Kidney glomerular epithelial cell (primary cell): ENCODE measurements at places on chromosomes 12 and 14.

DNA sequence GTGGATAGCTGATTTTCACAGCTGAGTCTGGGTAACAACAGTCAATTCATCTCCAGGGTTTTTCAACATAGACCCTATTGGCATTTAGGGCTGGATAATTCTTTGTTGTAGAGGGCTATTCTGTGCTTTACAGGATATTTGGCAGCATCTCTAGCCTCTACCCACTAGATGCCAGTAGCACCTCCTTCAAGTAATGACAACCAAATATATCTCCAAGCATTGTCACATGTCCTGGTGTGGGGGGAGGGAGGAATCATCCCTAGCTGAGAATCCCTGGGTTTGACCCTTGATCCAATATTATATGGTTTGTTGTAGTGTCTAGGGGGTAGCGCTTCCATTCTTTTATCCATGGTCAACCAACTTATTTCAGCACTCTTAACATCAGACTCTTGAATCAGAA lies 157.2 kb downstream of the ANO4 start:
- no peak for DNase-seq

DNA sequence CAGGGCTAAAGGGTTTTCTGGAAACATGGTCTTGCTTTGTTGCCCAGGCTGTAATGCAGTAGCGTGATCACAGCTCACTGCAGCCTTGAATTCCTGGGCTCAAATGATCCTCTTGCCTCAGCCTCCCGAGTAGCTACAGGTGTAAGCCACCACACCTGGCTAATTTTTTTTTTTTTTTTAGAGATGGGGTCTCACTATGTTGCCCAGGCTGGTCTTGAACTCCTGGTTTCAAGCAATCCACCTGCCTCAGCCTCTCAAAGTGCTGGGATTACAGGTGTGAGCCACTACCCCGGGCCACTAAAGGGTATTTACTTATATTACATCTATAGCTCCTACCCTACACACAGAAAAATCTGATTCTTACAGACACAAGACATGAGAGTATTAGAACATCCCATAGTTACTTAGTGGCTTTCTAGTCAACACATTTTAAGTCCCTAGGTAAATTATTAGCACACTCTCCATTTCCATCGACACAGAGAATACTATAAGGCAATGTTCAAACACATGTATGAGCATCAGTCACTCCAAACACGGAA lies 6.2 kb upstream of the DCAF11 start:
- no peak for DNase-seq

GRCh38 chr14:29926701-29927375 lies 809 bp downstream of the PRKD1 start:
- no peak for DNase-seq

- no peak for DNase-seq
These were observed 6.5 kb upstream of the TMBIM4 start for GRCh38 chr12:66176105-66176900.

DNA sequence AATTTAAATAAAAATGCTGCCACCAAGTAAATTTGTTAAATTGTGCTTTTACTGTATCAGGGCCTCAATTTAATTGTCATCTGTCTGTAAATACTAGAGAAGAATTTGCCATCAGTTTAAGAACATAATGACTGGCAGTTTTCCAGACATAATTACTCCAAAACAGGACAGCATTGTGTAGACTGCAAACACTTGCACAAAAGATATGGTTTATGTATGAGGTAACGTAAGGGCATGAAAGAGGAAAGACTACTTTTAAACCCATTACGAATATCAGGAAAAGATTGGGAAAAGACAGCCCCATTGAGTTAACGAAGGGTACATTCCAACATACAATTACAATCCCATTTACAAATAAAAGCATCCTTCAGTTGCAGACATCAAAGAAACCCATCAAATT lies 59.8 kb upstream of the KRR1 start:
- no peak for DNase-seq

DNA sequence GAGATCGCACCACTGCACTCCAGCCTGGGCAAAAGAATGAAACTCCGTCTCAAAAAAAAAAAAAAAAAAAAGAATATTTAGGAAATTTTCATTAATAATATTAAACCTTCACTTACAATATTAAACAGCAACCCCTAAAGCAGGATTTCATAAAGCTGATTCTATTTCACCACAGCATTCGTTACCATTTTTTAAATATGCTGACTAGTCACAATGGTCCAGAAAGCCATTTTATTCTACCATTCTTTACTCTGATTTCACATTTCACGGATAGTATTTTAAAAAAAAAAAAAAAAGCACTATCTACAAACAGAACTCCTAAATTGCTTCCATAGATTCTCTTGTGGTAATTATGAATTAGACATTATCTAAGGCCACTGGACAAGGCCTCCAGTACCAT lies 27.6 kb downstream of the SARNP start:
- no peak for DNase-seq

DNA sequence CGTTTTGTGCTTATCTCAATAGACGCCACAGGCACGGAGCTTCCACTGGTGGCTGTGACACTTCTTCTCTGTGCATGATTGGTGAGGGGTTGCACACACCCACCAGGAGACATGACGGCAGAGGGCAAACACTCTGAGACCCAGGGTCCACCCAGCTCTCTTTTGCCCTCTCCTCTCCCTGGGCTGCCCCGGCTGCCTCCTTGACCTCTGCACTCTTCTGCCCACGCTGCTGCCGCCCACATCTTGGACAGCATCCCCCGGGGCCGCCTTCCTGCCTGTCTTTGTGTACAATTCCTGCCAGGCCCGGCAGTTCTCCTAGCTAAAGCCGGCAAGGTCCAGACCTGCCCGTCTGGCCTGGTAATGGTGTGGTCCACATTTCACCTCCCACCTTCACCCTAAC lies 44.7 kb downstream of the DPF3 start:
- DNase-seq = no peak

DNA sequence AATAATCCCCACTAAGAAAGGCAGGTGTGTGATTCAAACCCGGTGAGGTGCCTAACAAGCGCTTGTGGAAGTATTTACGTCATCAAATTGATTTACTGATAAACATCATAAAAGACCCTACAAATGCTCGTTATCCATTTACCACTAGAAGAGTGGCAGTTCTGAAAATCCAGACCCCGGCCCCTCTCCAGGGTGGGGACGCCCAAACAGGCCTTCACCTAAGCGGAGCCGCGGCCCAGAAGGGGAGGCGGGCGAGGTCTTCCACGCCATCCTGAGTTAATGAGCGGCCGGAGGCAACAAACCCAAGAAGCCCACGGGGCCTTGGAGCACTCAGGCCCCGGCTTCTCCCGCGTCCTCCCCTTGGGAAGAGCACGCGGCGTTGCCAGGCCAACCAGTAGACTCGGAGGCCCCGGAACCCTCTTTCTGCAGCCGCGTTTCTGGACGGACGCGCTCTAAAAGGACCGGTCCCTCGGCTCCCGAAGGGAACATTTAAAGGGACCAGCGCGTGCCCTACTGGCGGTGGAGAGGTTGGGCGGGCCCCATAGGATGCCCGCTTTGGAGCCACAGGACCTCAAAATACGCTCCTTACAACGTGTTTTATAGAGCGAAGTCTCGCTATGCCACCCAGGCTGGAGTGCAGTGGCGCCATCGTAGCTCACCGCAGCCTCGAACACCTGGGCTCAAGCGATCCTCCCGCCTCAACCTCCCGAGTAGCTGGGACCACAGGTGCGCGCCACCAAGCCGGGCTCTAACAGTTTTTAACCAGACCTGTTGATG lies 3.5 kb downstream of the PTPN21 start:
- peak; percentile 50 for DNase-seq

DNA sequence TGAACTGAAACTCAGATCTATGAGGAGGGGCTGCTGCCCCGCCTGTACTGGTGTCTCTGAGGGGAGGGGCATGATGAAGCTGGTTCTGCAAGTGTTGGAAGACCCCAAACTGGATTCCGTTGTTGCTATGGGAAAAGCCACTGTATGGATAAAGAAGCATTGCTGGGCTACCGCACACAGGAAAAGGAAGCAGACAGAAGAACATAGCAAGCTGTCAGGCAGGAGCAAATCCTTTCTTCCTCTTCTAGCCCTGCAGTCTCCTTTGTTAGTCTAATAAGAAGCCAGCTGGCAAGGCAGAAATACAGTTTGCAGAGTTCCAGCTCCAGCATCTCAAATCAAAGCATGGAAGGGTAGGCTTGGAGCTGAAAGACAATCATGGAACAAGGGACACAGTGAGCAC lies 26.3 kb upstream of the NR1H4 start:
- DNase-seq = no peak

- peak; percentile 26 for DNase-seq
These were observed 8.4 kb downstream of the NIN start for GRCh38 chr14:50822501-50823042.

DNA sequence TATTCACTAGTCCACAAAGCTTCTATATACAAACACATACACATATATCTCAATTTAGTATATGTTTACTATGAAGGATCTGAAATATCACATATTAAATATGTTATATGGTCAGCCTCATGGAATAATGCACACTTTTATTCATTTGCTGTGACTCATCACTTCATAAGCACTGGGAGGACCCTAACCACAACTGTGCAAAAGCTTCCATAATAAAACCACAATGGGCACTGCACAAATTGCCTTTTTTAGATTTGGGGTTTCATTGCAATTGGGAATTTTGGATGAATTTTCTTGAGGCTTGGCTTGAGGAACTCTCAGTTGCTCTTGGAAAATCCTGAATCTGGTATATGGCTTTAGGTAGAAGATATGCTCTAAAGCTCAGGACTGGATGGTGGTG lies 399.4 kb downstream of the C12orf75 start:
- no peak for DNase-seq

GRCh38 chr14:59439256-59439965 lies 25.8 kb downstream of the GPR135 start:
- DNase-seq = no peak

- no peak for DNase-seq
These were observed 76.0 kb upstream of the ST8SIA1 start for GRCh38 chr12:22410486-22410885.

DNA sequence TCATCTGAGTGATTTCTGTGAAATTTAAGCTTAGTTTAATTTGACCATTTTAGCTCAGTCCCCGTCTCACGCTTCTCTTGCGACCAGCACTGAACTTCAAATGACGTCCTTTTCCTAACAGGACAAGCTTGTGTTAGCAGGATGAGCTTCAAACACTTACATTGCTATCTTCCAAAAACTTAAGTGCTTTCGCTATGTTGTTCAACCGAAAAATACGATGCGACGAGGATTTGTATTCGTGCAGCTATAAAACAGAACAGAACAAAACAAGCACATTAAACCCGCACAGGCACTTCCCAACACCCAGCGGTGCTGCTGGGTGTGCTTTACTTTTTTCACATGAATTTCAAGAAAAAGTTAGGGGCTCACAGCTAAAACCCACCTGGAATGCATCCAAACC lies 64.2 kb upstream of the DICER1 start:
- no peak for DNase-seq
